ENCODE measurements at places on chromosomes 16 and 17. TPM values are rescaled to one million over a fixed set of nuclear protein-coding genes. Genes with fewer than 3 reads are reported as not detected.

DNA sequence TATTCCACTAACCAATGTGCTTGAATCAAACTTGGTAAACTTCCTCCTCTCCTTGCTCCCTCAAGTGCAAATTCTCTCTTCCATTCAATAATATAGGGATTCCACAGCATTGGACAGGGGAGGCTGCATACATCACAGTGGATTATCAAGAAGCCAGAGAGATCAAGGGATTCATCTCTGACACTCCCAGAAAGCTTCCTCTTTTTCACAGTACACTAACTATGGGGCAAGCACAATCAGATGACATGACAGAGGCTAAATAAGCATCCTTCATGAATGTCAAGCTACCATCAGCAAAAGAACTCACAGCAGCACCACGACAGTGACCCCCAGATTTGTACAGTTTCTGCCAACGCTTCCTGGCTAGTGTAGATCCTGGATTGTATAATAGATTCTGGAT is 178.4 kb upstream of the C17orf78 start:
- no peak for DNase-seq

GRCh38 chr17:334974-335481 is 17.6 kb downstream of the RPH3AL start:
- DNase-seq, result no peak

DNA sequence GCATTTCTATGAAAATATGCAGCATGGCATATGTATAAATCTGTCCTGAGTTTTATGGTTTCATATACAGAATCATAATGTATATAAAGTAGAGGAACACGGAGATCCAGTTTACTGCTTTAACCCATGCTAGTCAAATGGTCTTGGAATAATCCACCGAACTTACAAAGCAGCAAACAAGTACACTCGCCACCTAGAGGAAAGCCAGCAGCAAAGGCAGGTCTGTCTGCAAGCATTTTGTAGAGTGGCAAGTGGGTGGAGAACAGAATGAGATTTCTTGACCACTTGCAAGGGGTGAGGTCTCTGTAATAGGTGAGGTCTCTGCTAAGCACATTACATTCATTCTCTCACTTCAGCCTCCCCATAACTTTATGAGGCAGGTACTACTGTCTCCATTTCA is 308.3 kb downstream of the CA10 start:
- DNase-seq, result no peak

GRCh38 chr17:47776330-47777197 is 43.5 kb downstream of the TBX21 start:
- peak; percentile 17 for DNase-seq

- DNase-seq, result no peak
These were observed 14.1 kb downstream of the PHF12 start for GRCh38 chr17:28937044-28937729.

GRCh38 chr17:8599351-8600011 is 31.0 kb downstream of the MYH10 start:
- DNase-seq, result no peak

DNA sequence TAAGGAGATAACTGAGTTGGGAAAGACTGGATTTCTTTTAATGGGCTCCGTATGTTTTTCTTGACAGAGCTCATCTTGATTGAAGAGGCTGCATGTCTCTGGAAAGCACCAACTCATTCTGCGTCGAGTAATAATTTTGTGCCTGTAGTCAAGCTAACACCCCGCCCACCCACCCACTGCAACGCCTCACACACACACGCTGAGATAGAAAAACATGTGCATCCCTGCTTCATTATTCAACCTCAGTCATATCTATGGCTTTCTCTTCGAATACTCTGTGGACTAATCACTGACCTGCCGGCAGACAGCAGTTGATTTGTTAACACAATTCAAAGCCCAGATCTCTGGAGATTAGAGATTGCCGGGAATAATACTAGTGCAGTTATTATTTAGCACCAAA is 220.2 kb upstream of the TOM1L1 start:
- DNase-seq, result no peak

- DNase-seq, result no peak
These were observed 22.3 kb downstream of the MAP3K14 start for GRCh38 chr17:45294506-45294905.

- no peak for DNase-seq
These were observed 123.9 kb downstream of the KCNJ12 start for GRCh38 chr17:21500064-21500463.

GRCh38 chr17:6035801-6036394 is 34.3 kb upstream of the WSCD1 start:
- DNase-seq, result no peak

DNA sequence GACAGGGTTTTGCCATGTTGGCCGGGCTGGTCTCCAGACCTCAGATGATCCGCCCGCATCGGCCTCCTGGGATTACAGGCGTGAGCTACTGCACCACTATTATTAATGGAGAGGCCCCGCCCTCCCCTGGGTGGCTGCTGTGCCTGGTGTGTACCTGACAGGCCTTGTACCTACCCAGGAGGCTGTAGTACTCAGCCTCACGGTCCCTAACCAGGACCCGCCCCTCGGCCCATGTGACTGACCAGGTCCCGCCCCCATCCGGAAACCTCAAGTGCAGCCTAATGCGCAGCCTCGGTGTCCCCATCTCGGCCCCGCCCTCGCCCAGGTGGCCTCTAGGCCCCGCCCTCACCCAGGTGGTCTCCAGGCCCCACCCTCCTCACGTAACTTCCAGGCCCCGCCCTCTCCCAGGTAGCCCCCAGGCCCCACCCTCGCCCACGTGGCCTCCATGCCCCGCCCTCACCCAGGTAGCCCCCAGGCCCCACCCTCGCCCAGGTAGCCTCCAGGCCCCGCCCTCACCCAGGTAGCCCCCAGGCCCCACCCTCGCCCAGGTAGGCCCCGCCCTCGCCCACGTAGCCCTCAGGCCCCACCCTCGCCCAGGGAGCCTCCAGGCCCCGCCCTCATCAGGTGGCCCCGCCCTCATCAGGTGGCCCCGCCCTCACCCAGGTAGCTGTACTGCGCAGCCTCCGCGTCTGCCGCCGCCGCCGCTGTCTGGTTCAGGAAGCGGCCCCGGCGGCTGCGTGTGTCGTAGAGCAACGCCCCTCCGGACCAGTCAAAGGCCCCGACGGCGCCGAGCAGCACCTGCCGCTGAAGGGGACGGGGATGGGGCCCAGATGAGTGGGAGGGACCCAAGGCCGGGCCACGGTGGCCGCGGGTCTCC is 31.0 kb downstream of the HASPIN start:
- DNase-seq, result no peak

DNA sequence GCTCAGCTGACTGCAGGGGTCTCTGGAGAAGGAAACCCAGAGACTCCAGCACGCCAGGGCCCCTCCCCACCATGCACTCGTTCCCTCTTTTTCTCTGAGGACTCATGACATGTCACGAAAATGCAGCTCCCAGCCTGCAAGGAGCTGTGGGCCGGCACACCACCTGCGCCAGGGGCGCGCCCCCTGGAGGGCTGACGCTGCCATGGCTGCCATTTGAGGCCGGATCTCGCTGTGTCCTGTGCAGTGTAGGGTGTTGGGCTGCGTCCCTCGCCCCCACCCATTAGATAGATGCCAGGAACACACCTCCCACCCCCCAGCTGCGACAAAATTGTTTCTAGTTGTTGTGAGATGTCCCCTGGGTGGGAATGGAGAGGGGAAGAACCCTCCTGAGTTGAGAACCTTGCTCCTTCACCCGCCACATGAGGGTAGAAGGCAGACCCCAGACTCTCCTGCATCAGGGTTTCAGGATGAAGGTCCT is 8.2 kb downstream of the SYNGR2 start:
- DNase-seq, result no peak

GRCh38 chr16:1914084-1914608 is 4.1 kb downstream of the HS3ST6 start:
- no peak for DNase-seq

GRCh38 chr16:47667956-47668355 is 206.8 kb downstream of the PHKB start:
- no peak for DNase-seq

- DNase-seq, result no peak
These were observed 32.9 kb downstream of the BAHCC1 start for GRCh38 chr17:81428121-81428515.

DNA sequence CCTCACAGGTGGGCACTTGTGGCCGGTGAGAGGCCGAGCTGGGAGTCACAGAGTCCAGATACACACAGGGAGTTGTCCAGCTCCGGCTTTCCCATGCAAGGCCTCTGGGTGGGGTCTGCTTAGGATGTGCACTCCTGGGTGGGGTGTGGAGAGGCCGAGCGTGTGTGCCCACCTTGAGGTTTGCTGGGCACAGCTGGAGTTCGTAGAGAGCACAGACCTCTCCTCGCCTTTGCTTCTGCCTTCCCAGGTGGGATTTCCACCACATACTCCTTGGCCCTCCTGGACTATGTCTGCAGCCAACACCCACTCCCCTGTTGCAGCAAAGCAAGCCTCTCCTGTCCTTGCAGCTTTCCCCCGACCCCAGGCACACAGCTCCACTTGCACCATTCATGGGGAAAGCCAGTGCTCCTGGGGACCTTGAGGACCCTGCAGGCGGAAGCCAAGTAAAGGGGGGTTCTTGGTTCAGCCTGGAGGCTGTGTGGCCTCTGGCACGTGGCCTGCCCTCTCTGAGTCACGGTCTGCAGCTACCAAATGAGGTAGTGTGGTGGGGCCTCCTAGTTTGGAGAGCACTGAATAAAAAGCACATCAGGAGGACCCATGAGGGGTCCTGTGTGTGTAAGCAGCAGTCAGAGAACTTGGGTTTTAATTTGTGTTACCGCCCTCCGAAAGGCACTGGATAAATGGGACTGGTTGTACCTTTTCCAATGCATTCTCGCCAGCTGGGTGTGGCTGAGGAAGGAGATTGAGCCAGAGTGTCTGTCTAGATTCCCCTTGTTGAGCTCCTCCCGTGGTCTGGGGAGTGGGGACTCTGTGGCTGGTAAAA is 31.5 kb downstream of the MPRIP start:
- DNase-seq, result no peak

DNA sequence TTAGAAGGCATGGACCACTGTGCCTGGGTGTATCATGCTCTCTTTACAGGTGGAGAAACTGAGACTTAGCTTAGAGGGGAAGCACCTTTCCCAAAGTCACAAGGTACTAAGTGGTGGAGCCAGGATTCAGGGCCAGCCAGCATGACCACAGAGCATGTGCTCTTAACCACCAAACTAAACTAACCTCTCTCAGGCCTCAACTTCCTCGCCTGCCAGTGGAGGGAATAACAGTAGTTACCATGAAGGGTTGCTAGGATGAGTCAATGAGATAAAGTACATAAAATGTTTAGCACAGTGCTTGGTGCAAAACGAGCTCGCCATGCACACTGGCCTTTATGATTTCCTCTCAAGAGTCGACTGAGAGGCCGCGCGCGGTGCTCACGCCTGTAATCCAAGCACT is 6.4 kb upstream of the MYO1C start:
- no peak for DNase-seq

DNA sequence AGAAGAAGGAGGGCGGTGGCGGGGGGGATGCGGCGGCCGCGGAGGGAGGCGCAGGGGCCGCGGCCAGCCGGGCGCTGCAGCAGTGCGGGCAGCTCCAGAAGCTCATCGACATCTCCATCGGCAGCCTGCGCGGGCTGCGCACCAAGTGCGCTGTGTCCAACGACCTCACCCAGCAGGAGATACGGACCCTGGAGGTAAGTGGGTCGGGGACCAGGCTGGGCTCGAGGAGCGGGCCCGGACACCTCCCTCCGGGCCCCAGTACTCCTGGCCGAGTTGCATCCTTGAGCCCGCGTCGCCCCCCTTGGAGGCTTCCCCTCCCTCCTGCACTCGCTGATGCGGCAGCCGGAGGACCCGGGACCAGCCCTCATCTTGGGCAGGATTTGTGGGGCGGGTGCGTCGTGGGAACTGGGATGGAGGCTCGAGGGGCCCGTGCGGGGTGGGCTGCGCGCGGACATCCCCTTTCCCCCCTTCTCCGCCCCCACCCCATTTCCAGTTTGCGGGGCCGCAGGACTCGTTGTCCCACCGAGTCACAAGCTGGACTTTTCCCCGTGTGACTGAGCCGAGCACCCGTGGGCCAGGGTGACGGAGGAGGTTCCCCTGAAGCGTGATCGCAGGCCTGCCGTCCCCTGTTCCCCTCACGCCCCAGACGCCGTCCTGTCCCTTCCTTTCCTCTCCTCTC is 572 bp downstream of the KSR1 start:
- no peak for DNase-seq

GRCh38 chr17:27754549-27754948 is 45.8 kb downstream of the NOS2 start:
- DNase-seq, result no peak

Gene AKAP1
- total RNA-seq, result 52.7 TPM

Gene CDRT15L2
- total RNA-seq, result not detected

Gene CLEC18B
- total RNA-seq, result not detected

Gene CRHR1
- total RNA-seq, result 0.15 TPM

Gene MT4
- not detected for total RNA-seq

Gene PTX4
- not detected for total RNA-seq

Gene TNS4
- not detected for total RNA-seq

Gene MRPL12
- total RNA-seq, result 157 TPM

Gene TBX2
- total RNA-seq, result 35.6 TPM

Gene CTRL
- total RNA-seq, result 2.0 TPM

Gene FAM234A
- 121 TPM for total RNA-seq

Gene MAPT
- 0.59 TPM for total RNA-seq
